ENCODE measurements at places on chromosomes 6 and 20.
A peak's percentile ranks its signal among the peaks of the same experiment; 100 is the strongest.

GRCh38 chr6:136025736-136026135 lies 174.2 kb downstream of the PDE7B start:
- H3K4me3 ChIP-seq, result no peak overlapping the region
- no peak for DNase-seq
- no peaks in the 10 kb centered on the region for H3K36me3 ChIP-seq
- peaks cover 13% of the 10 kb centered on the region for H3K27me3 ChIP-seq
- no peak overlapping the region for H3K27ac ChIP-seq

- H3K4me1 ChIP-seq, result peaks cover 11% of the 10 kb centered on the region
- no peak overlapping the region for H3K4me3 ChIP-seq
- DNase-seq, result no peak
- peaks cover 3% of the 10 kb centered on the region for H3K27me3 ChIP-seq
- H3K27ac ChIP-seq, result no peak overlapping the region
- H3K36me3 ChIP-seq, result no peaks in the 10 kb centered on the region
These were observed 94.4 kb downstream of the PLCB4 start for GRCh38 chr20:9163251-9163650.

- H3K36me3 ChIP-seq, result no peaks in the 10 kb centered on the region
- no peak overlapping the region for H3K27ac ChIP-seq
- peak; percentile 27 for DNase-seq
- no peaks in the 10 kb centered on the region for H3K27me3 ChIP-seq
- no peak overlapping the region for H3K4me3 ChIP-seq
These were observed 29.6 kb downstream of the RAMACL start for GRCh38 chr6:166556863-166557322.

GRCh38 chr6:39295611-39296011 lies 18.6 kb downstream of the KCNK17 start:
- no peak for DNase-seq
- H3K27ac ChIP-seq, result no peak overlapping the region
- H3K27me3 ChIP-seq, result peaks cover 8% of the 10 kb centered on the region
- H3K4me1 ChIP-seq, result no peaks in the 10 kb centered on the region

GRCh38 chr20:50215101-50215690 lies 24.6 kb downstream of the CEBPB start:
- H3K4me3 ChIP-seq, result no peak overlapping the region
- DNase-seq, result no peak
- no peak overlapping the region for H3K27ac ChIP-seq
- peaks cover 6% of the 10 kb centered on the region for H3K4me1 ChIP-seq
- H3K36me3 ChIP-seq, result no peaks in the 10 kb centered on the region

DNA sequence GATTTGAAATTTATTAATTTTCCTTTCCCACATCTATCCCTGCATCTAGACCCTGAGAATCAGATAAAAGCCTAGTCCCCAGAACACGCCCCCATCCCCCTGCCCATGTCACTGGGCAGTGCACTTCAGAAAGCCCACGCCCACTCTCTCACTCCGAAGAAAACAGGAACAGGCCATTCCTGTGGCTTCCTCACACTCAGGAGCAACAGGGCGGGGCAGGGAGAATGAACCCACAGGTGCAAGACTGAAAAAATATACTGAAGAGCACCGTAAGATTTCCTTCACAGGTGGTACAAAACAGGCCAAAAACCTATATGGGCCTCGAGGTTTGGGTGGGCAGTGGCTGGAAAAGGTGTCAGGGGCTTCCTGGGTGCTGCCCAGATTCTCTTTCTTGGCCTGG lies 3.4 kb downstream of the OXT start:
- H3K36me3 ChIP-seq, result no peaks in the 10 kb centered on the region
- H3K27ac ChIP-seq, result no peak overlapping the region
- peaks cover 3% of the 10 kb centered on the region for H3K27me3 ChIP-seq

GRCh38 chr6:169831450-169832246 lies 80.2 kb downstream of the ERMARD start:
- H3K27me3 ChIP-seq, result peaks cover 5% of the 10 kb centered on the region
- no peak overlapping the region for H3K4me3 ChIP-seq
- peak; percentile 66 for DNase-seq
- H3K4me1 ChIP-seq, result peaks cover 9% of the 10 kb centered on the region
- H3K27ac ChIP-seq, result no peak overlapping the region

DNA sequence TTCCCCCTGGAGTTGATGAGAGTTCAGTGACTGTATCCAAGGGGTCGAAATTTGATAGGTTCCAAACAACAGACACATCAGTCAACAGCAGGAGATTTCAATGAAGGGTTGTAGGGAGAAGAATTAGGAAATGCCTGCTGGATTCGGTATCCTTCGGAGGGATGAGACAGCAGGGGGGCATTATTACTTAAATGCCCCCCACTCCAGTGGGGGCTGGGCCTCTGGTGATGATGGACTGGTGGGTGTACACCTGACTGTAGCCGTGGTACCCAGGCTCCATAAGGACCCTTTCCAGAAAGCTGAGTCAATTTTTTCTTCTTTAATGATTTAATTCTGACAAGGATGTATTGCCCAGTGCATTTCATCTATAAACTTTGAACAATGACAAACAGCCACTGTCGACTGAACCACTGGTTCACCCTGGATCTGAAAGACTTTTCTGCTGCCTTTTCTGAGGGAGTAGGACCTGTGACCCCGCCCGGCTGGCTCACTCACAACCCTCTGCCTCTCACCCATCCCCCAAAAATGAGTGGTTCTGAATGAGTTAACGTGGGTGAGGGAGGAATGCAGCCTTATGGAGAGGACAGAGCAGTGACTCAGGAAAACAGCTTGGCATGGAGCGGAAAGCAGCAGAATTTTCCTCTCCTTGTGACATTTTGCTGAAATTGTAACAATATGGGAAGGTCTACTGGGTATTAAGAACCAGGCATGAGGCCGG lies 41.0 kb downstream of the ZMYND8 start:
- H3K36me3 ChIP-seq, result peaks cover 34% of the 10 kb centered on the region
- DNase-seq, result no peak
- H3K27me3 ChIP-seq, result no peaks in the 10 kb centered on the region
- no peaks in the 10 kb centered on the region for H3K4me1 ChIP-seq
- no peak overlapping the region for H3K4me3 ChIP-seq
- no peak overlapping the region for H3K27ac ChIP-seq

GRCh38 chr6:10552270-10552810 lies 31.2 kb downstream of the GCNT2 start:
- no peaks in the 10 kb centered on the region for H3K36me3 ChIP-seq
- no peaks in the 10 kb centered on the region for H3K4me1 ChIP-seq

GRCh38 chr20:48193627-48194425 lies 408.5 kb upstream of the SULF2 start:
- H3K4me1 ChIP-seq, result no peaks in the 10 kb centered on the region
- no peak overlapping the region for H3K4me3 ChIP-seq
- no peaks in the 10 kb centered on the region for H3K27me3 ChIP-seq
- H3K27ac ChIP-seq, result no peak overlapping the region
- no peaks in the 10 kb centered on the region for H3K36me3 ChIP-seq

- no peak overlapping the region for H3K27ac ChIP-seq
- no peaks in the 10 kb centered on the region for H3K4me1 ChIP-seq
- H3K27me3 ChIP-seq, result no peaks in the 10 kb centered on the region
- H3K4me3 ChIP-seq, result no peak overlapping the region
These were observed 1.4 kb downstream of the MAPK13 start for GRCh38 chr6:36131511-36132245.

GRCh38 chr6:168183613-168183970 lies 104.6 kb upstream of the FRMD1 start:
- no peak overlapping the region for H3K27ac ChIP-seq
- peak; percentile 6 for DNase-seq
- no peak overlapping the region for H3K4me3 ChIP-seq
- no peaks in the 10 kb centered on the region for H3K27me3 ChIP-seq
- no peaks in the 10 kb centered on the region for H3K4me1 ChIP-seq
- no peaks in the 10 kb centered on the region for H3K36me3 ChIP-seq

DNA sequence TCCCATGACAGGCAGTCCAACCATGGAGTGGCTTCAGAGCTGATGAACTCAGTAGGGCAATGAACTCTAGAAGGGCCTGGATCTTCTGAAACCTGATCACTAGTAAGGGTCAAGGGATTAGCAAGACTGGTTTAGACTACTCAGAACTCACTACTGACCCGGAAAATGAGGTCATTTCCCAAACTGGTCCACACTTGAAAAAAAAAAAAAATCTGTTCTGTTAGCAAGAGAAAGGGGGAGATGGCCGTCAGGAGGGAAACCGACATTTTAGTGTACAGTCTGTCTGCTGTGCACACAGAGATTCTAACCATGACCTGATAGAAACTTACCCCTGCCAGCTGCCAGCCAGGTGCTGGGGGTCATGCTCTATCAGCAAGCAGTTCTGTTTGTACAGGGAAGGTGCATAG lies 262.4 kb upstream of the AGPAT4 start:
- no peak for DNase-seq
- H3K27me3 ChIP-seq, result no peaks in the 10 kb centered on the region
- no peaks in the 10 kb centered on the region for H3K36me3 ChIP-seq
- H3K27ac ChIP-seq, result no peak overlapping the region
- no peak overlapping the region for H3K4me3 ChIP-seq

DNA sequence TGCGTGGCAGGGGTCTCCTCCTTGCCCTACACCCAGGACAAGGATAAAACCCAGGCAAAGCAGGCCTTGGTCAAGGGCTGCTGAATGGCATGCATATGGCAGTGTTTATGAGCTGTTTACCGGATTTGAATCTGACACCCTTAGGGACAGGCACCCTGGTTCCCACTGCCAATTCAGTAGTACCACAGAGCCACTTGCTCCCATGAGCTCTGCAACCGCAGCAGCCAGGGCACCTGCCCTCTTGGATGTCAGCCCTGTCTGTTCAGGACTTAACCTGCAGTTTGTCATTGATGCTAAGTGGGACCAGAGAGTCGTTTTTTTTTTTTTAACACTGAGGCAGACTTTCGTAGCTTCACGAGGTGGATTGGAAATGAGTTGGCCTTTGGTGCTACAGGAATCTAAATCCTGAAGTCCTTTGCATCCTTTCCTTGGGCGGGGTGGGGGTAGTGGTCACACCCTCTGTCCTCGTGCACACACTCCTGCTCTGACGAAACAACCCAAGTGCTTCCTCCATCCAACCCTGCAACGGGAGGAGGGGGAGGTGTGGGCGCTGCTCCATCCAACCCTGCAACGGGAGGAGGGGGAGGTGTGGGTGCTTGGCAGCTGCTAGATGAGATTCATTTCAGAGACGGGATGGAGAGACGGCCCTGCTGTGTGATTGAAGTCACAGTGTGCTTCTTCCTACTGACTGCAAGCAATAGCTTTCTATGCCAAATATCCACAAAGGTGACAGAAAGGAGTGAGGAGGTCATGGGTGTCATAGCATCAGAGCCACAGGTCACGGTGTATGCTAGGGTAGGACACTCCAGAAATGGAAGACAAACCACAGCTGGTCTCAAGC lies 166.5 kb downstream of the SMOC2 start:
- H3K27me3 ChIP-seq, result no peaks in the 10 kb centered on the region
- no peak overlapping the region for H3K27ac ChIP-seq
- no peak overlapping the region for H3K4me3 ChIP-seq
- H3K36me3 ChIP-seq, result no peaks in the 10 kb centered on the region
- H3K4me1 ChIP-seq, result no peaks in the 10 kb centered on the region

GRCh38 chr20:9736373-9736772 lies 102.5 kb downstream of the PAK5 start:
- H3K27ac ChIP-seq, result no peak overlapping the region
- no peak for DNase-seq
- no peaks in the 10 kb centered on the region for H3K4me1 ChIP-seq

GRCh38 chr6:167550941-167551627 lies 226.2 kb downstream of the TTLL2 start:
- H3K27me3 ChIP-seq, result no peaks in the 10 kb centered on the region
- H3K4me3 ChIP-seq, result no peak overlapping the region
- DNase-seq, result no peak
- H3K4me1 ChIP-seq, result no peaks in the 10 kb centered on the region
- H3K27ac ChIP-seq, result no peak overlapping the region

All from DND-41 (cell line).